ENCODE measurements at places on chromosomes 4 and X.
A peak's percentile ranks its signal among the peaks of the same experiment; 100 is the strongest.

- no peak for DNase-seq
- no peaks in the 10 kb centered on the region for H3K4me1 ChIP-seq
- H3K36me3 ChIP-seq, result no peaks in the 10 kb centered on the region
- no peak overlapping the region for H3K27ac ChIP-seq
- no peaks in the 10 kb centered on the region for H3K27me3 ChIP-seq
- no peak overlapping the region for H3K4me3 ChIP-seq
Observed at GRCh38 chrX:115023811-115024210, 6.4 kb upstream of the IL13RA2 start.

- H3K4me1 ChIP-seq, result peaks cover 17% of the 10 kb centered on the region
- H3K27me3 ChIP-seq, result no peaks in the 10 kb centered on the region
- H3K27ac ChIP-seq, result peak overlapping the region; percentile 49
- DNase-seq, result no peak
Observed at GRCh38 chr4:185651137-185651677, 115.9 kb upstream of the PDLIM3 start.

- no peaks in the 10 kb centered on the region for H3K36me3 ChIP-seq
- no peak overlapping the region for H3K4me3 ChIP-seq
- no peak for DNase-seq
- H3K4me1 ChIP-seq, result peaks cover 14% of the 10 kb centered on the region
Observed at GRCh38 chr4:140260227-140260626, 106.2 kb upstream of the MAML3 start.

DNA sequence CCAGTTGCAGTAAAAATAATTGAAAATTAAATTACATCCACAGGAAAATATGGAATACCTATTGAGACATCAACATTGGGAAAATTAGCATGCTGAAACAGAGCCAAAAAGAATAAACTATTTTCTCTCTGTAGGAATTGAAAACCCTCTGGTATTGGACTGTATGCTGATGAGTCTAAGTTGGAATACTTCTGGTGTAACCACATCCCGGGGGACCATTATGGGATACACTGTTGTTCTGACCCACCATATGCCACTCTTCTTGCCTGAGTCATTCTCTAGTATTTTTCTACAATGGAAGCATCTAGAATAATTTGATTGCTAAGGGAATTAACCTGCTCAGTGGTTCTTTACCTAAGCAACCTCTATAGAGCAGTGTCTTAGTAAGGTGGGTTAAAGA is 640.7 kb upstream of the AGA start:
- H3K36me3 ChIP-seq, result no peaks in the 10 kb centered on the region
- peaks cover 6% of the 10 kb centered on the region for H3K4me1 ChIP-seq
- H3K4me3 ChIP-seq, result no peak overlapping the region

- no peak overlapping the region for H3K27ac ChIP-seq
- no peaks in the 10 kb centered on the region for H3K27me3 ChIP-seq
- H3K4me1 ChIP-seq, result no peaks in the 10 kb centered on the region
Observed at GRCh38 chrX:45515262-45516215, 314.9 kb upstream of the DIPK2B start.

DNA sequence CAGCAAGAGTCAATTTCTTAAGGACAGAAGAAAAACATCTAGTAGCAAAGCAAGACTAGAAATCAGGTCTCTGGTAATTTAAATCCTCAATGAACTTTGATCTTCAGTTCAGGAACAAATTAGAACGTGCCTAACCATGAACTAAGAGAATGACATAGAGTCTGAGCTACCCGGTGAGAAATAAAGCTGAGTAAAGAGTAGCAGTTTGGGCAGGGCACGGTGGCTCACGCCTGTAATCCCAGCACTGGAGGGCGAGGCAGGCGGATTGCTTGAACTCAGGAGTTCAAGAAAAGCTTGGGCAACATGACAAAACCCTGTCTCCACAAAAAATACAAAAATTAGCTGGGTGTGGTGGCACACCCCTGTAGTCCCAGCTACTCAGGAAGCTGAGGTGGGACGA is 37.7 kb downstream of the ACE2 start:
- no peaks in the 10 kb centered on the region for H3K4me1 ChIP-seq
- no peaks in the 10 kb centered on the region for H3K36me3 ChIP-seq
- H3K4me3 ChIP-seq, result no peak overlapping the region
- no peak for DNase-seq
- H3K27me3 ChIP-seq, result no peaks in the 10 kb centered on the region

DNA sequence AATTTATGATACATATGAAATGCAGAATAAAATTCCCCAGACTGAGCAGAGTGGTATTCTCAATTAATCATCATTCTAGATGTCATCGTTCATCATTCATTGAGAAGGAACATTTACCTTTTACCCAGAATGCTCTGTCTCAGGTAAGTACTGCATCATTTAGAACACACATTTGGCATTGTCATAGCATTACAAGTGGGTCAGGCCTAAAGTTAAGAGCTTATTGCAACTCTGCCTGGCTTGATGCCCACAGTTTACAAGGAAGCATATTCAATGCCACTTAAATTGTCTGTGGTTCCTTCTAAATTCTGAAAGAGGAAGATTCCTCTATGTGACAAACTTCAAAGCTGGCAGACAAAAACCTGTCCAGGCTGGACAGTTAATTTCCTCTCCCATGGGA is 87.3 kb downstream of the CAMK2D start:
- H3K36me3 ChIP-seq, result no peaks in the 10 kb centered on the region
- peak overlapping the region; percentile 75 for H3K27ac ChIP-seq
- no peaks in the 10 kb centered on the region for H3K27me3 ChIP-seq
